Activated CD8-positive, alpha-beta T cell treated with anti-CD3 and anti-CD28 coated beads for 36 hours (primary cell): ENCODE measurements at places on chromosomes 1 and 21. TPM values are rescaled to one million over a fixed set of nuclear protein-coding genes. Genes with fewer than 3 reads are reported as not detected.

DNA sequence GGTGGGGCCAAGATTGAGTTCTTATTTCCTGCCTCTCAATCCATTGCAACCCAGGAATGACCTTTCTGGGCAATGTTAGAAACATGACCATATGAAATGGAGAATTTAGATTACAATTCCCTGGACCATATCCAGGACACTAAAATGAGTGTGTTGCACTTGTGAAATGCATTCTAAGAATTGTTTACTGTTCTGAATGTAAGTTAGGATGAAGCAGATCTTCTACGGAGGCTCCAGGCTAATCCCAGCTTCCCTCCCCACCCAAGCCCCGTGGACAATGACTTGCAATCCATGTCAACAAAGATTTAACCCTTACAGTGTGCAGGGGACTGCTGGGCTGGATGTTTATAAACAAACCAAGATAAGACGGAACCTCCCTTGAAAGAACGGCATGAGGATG lies 31.7 kb upstream of the HAO2 start:
- no peak for DNase-seq

DNA sequence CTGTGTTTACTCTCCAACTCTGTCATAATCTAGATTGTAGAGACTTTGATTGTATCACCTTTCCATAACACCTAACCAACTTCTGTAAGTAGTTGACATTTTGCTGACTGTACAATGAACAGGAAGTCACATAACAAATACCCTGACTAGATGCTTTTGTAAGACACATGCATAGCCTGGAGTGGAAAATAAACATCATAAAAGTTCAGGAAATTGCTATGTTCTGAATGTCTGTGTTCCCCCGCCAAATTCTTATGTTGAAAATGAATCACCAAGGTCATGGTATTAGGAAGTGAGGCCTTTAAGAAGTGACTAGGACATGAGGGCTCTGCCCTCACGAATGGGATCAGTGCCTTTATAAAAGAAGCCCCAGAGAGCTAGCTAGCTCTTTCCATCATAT lies 40.4 kb upstream of the ZSWIM5 start:
- DNase-seq, result peak; percentile 27

RYR2 gene
- total RNA-seq, result 0.02 TPM

- no peak for DNase-seq
Observed at GRCh38 chr1:161111527-161111926, 6.3 kb downstream of the PFDN2 start.

EDARADD gene
- 3.0 TPM for total RNA-seq

ITSN1 gene
- total RNA-seq, result 4.7 TPM

TENT5C gene
- total RNA-seq, result 13.6 TPM

LENEP gene
- not detected for total RNA-seq

GRCh38 chr21:45011911-45012661 lies 62.3 kb upstream of the ADARB1 start:
- DNase-seq, result no peak
